ENCODE measurements at places on chromosomes 13 and 19.

DNA sequence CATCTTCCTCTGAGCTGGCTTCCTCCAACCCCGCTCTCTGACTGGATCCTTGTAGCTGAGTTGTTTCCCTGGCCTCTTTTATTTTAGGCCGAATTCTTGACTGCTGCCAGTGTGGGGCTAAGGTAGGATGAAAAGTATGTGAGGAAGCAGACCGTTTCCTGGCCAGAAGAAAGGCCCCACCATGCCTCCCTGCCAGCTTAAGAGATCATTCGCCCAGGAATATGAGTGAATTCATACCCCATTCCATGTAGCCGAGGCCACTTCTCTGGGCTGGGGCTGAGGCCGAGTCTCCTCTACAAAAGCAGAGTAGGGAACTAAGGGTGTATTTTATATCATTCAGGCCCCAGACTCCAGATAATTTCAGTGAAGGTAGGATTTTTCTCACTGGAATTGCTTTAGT is 32.3 kb downstream of the NFIX start:
- DNase-seq = no peak

- no peak for DNase-seq
Measured at GRCh38 chr19:38245826-38246498, 10.2 kb downstream of the PPP1R14A start.

DNA sequence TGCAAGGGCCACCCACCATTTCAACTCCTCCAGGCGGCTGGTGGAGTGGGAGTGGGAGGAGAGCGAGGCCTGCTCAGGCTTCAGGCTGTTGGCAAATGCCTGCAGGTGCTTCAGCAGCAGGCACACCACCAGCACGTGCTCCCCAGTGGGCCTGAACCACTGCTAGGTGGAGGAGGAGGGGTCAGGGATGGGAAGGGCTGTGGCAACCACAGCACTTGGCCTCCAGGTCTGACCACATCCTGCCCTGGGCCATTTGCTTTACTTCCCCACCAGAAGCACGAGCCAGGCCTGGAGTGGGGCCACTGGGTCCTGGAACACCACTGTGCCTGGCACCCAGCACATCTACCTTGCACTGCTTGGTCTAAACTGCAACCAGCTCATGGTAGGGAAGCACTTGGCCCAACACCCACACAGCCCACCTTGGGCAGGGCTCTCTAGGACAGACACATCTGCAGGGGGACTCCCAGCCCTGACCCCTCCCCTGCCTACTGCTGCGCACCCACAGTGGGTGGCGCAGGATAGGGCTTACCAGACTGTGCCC is 26.2 kb downstream of the TUBA3C start:
- DNase-seq = no peak

- no peak for DNase-seq
Measured at GRCh38 chr19:5864013-5864720, 6.2 kb downstream of the FUT5 start.

DNA sequence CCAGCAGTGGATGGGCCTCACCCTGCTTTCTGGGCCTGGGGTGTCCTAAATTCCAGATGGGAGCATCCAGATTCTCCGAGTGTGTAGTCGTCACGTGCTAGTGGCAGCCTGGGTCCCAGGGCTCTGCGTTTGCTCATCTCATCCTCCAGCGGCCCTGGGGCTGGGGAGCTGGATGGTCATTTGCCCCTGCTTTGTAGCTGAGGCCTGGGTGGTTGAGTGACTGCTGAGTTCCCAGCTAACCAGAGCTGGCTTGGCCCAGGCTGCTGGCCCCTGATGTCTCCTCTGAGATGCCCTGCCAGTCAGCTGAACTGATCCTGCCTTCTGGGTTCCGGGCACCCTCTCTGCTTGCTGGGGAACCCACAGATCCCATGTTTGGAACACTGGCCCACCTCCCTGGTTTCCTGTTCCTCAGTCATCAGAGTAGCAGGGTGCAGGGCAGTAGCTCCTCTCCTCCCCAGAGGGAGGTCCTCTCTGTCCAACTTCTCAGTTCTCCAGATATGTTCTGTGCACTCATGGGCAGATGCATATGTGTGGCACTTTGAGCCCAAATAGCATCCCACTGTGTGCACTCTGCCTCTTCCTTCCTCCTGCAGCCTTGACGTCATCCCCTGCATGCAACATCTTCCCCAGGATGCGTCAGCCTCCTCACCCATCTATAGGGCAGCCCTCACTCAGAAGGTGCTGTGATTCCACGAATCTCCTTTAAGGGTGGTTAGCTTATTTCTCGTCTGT is 22.4 kb upstream of the CRTC1 start:
- DNase-seq = no peak

DNA sequence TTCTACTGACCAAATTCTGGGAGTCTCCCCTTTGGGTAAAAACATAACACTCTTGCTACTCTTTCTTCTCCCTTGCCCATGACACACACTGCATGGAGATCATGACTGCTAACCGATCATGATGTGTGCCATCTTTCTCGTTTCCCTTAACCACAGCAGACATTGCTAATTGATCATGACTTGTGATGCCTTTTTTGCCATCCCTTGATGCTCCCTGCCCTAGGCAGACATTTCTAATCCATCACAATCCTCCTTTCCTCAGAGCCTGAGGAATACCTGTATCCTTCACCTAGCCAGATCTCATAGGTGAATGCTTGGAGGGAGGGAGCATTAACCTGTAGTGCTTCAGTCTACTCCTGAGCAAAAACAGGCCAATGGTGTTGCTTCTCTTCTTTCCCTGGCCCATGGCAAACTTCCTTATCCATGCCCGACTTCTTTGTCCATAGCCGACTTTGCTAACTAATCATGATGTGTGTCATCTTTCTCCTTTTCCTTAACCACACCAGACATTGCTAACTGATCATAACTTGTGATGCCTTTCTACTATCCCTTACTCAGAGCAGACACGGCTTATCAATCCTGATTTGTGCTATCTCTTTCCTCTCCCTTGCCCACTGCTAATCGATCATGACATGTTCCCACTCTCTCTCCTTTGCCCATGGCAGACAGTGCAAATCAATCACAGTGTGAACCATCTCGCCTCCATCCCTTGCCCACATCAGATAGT is 17.7 kb downstream of the NUMBL start:
- DNase-seq = no peak

- no peak for DNase-seq
Measured at GRCh38 chr13:20997301-20998161, 63.9 kb downstream of the LATS2 start.

DNA sequence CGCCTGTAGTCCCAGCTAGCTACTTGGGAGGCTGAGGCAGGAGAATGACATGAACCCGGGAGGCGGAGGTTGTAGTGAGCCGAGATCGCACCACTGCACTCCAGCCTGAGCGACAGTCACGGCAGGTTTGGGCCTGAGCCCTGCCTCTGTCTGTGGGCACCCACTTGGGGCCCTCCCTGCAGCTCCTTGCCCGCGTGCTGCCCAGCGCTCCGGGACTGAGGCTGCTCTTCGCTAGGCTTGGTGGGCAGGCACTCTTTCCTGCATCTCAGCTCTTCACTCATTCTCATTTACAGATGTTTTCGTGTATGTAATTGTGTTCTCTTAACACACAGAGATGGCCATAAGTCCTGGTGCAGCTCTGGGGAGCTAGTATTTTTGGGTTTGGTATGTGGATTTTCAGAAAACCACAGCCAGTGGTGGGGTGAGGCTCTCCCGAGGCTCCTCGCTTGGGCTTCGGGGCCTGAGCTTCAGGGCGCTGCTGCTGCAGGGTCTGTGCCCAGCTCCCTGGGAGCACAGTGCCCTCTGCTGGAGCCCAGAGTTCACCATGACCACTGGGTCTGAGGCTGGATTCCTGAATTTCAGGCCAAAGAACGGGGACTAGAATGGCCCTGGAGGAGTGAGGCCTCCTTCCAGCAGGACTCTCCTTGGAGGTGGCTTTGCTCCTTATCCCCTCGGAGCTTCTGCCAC is 15.2 kb downstream of the UPF1 start:
- DNase-seq = peak; percentile 33

GRCh38 chr13:38662362-38662761 is 24.5 kb upstream of the FREM2 start:
- DNase-seq = no peak

- no peak for DNase-seq
Measured at GRCh38 chr19:12836529-12836863, 1.8 kb upstream of the MAST1 start.

DNA sequence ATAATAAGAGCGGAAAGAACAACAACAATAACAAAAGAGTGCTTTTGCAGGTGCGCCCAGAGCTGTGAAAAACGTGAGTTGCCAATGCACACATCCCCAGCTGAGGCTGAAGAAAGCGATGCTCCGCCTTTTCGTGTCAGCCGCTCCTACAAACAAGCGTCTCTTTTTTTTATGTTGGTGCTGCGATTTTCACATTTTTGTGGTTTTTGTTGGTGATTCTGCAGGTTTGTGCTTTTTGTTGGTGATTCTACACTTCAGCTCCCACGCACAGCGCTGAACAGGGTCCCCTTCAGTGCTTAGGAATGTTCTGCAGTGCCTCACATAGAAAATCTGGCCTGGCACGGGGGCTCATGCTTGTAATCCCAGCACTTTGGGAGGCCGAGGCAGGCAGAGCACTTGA is 7.3 kb upstream of the SBK3 start:
- DNase-seq = no peak

DNA sequence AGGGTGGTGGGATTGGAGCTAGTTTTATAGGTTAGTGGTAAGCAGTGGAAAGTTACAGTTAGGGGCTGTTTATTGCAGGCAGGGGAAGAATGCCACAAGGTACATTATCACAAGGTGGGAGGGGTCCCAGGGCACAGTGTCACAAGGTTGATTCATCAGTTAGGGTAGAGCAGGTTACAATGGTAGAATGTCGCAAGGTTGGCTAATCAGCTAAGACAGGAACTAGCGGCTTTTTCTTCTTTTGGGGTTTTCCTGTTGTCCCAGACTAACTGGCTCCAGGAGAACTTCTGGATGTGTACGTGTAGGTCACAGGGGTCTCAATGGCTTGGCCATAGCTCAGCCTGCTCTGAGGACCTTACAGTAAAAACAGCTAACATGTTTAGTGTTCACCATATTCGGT is 1221.1 kb downstream of the SLITRK1 start:
- no peak for DNase-seq

DNA sequence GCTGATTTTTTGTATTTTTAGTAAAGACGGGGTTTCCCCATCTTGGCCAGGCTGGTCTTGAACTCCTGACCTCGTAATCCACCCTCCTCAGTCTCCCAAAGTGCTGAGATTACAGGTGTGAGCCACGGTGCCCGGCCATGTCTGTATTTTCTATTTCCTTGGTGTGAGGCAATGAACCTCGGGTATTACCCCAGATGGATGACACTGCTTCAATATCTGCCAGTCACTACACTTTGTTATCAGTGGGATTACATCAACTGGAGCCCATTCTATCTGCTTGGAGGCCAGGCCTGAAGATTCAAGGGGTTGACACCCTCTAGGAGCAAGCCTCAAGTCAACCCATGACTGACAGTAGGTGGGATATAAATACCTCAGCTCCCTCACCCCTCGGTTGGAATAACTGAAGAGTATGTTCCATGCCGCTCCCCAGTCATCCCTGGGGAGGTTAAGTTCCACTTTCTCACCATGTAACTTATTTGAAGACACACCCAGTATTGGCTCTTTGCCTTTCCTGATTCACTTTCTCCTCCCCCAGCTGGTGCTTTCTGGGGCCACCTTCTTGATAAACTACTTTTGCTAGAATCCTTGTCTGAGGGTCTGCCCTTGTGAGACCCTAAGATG is 992 bp upstream of the ADGRE1 start:
- no peak for DNase-seq

GRCh38 chr19:35090506-35091214 is 25.0 kb upstream of the FXYD3 start:
- DNase-seq = peak; percentile 4

DNA sequence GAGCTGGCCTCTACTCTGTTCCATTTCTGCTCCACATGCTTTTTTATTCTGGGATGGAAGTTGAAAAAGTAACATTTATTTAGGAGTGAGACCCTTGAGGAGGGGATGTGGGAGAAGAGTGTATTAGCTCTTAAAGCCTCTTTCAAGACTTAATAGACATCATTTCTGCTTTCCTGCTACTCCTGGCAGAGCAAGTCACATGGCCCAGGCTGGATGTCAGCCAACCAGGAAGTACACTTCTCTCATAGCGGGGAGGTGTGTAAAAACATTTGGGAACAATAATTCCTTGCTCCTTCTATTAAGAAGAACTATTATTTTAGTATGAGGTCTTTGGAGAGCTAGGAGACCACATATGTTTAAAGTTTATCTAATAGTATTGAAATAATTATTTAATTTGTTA is 40.6 kb upstream of the FAM216B start:
- no peak for DNase-seq

- DNase-seq = no peak
Measured at GRCh38 chr19:1555487-1556389, 12.4 kb downstream of the MEX3D start.

GRCh38 chr13:110116072-110116487 is 190.9 kb downstream of the COL4A1 start:
- no peak for DNase-seq

GRCh38 chr19:4057931-4058692 is 8.6 kb downstream of the ZBTB7A start:
- DNase-seq = peak; percentile 66

GRCh38 chr19:51779703-51780102 is 15.3 kb upstream of the FPR3 start:
- no peak for DNase-seq

DNA sequence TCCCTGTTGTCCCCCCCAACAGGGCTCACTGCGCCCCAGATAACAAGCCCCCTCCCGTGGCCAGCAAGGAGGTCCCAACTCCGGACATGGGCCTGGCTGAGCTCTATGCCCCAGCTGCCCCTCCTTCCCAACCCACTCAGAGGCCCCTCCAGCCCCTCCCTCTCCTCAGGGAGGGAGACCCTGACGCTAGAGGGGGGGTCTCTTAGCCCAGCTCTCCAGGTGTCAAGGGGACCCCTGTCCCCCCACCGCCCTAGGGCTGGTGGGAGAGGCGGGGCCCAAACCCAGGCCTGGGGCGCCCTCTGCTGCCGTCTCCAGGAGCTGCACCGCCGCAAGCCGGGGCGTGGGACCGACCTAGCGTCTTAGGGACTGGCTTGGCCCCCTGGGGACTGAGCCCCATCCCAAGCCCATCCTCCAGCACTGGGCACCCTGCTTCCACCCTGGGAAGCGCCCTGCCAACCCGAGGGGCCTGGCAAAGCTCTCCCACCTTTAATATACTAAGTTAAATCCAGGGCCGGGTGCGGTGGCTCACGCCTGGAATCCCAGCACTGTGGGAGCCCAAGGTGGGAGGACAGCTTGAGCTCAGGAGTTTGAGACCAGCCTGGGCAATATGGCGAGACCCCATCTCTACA is 1.4 kb downstream of the GRIN3B start:
- peak; percentile 49 for DNase-seq

- DNase-seq = no peak
Measured at GRCh38 chr13:21152251-21152899, 24.0 kb downstream of the SKA3 start.

GRCh38 chr13:66995203-66995611 is 234.9 kb downstream of the PCDH9 start:
- DNase-seq = no peak

- no peak for DNase-seq
Measured at GRCh38 chr19:43505186-43505456, 575 bp upstream of the PHLDB3 start.

GRCh38 chr13:102550507-102550906 is 46.3 kb upstream of the TPP2 start:
- DNase-seq = no peak

GRCh38 chr19:34051255-34051654 is 121.0 kb upstream of the LSM14A start:
- no peak for DNase-seq
